ENCODE measurements at places on chromosomes 7 and 10.

DNA sequence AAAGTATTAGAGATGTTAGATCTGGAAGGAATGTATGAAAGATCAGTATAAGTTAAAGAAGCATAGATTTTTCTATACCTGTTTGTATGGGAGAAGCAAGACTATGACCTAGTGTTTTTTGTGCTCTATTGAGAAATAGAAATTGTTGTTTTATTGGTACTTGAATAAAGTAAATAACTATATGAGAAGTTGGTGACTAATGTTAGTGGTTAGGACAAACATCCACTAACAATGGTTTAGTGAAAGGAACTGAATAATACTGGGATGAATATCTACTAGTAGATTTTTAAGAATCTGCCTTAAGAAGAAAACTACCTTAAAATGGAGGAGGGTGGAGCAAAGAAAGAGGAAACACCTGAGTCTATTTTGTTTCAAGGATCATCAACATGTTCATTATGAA is 521.1 kb upstream of the POT1 start:
- DNase-seq, result no peak

DNA sequence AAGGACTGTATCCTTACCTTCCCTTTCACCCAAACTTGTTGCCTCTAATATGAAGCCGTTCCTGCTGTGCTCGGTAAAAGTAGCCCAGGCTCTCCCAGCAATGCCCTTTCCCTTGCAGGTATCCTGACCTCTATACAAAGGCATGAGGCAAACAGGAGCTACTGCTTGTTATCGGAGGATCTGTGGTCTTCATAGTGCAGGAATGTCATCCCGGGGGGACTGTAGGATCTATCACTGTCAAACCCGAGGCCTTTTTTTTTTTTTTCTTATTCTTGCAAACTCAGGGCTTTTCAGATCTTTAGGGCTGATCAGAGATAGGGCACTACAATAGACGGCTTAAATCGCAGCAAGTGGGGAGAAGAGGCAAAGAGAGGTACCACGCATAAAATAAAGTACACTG is 1206.6 kb downstream of the TYW1 start:
- DNase-seq, result no peak

- no peak for DNase-seq
These were observed 67.5 kb downstream of the PARP12 start for GRCh38 chr7:139995017-139995915.

GRCh38 chr7:126656165-126656564 is 596.6 kb downstream of the GRM8 start:
- no peak for DNase-seq

DNA sequence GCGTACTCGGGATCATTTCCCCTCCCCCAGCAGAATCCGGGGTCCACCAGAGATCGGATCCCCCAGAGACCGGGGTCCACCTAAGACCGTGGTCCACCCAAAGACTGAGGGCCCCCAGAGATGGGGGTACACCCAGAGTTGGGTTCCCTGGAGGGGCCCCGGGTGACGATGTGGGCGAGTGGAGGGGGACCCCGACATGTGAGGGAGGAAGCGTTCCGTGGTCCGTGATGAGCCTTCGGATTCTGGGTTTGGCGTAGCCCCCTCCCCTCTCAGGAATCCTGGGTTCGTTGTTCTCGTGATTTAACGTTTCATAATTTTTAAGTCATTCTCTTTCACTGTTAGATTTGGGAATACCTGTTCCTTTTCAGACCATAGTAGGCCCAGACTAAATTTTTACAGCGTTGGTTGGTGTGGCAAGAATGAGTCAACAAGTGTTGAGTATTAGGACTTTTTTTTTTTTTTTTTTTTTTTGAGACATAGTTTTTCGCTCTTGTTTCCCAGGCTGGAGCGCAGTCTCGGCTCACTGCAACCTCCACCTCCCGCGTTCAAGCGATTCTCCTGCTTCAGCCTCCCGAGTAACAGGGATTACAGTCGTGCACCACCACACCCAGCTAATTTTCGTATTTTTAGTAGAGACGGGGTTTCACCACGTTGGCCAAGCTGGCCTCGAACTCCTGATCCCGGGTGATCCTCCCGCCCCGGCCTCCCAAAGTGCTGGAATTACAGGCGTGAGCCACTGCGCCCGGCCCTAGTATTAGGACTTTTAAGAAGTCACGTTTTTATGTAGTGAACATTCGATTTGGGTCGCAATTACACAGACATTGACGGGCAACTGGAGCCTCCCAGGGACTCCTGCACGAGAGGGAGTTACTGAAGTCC is 672 bp downstream of the GTPBP4 start:
- no peak for DNase-seq

DNA sequence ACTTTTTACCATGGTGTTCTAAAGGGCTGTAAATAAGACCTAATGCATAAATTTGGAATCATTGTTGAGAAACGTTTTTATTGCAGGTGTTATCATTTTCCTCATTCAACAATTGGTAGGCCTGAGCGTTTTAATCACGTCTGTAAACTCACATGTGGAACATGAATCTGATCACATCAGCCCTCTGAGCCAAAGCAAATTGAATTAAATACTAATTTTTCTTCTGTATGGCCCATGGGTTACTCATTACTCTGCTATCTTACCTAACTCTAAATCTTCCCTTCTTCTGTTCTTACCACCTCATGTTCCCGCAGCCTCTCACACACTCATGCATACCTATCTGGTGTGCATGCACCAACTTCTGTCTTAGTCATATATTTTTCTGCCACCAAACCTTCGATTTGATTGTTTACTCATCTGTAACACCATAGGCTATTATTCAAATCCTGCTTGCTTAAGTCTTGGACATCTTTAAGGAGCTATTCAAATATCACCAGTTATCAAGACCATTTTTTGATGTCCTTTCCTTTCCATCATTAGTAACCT is 82.3 kb downstream of the NXPH1 start:
- no peak for DNase-seq

DNA sequence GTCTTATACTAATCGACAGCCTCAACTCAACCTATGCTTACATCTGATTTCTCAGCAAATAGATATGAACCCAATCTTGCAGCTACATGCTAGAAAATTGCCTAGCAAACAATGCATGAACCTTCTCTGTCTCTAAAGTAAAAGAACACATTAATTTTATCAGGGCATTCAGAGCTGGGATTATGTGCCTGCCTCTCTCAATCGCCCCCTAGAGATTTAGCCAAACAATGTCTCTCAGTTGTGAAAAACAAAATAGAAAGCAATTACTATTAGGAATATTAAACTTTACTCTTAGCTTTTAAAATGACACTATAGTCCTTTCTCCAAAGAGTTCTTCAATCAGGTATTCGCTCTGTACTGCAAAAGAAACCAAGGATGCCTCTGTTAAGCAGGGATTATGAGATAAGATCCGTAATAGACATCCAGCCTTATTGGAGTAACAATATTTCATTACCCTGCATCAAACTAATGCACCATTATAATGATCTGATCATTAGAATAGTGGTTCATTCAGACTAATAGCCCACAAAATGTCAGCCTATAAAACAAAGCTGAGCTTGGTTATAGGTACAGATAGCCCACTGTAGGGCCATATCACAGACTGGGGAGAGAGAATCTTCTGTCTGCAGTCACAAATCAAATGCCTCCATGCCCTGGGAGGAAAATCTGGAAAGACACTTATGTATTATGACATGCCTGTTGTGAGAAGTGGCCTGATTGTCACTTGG is 736.9 kb downstream of the PARD3 start:
- no peak for DNase-seq

- DNase-seq, result no peak
These were observed 37.3 kb downstream of the ADAM12 start for GRCh38 chr10:126351021-126351420.

DNA sequence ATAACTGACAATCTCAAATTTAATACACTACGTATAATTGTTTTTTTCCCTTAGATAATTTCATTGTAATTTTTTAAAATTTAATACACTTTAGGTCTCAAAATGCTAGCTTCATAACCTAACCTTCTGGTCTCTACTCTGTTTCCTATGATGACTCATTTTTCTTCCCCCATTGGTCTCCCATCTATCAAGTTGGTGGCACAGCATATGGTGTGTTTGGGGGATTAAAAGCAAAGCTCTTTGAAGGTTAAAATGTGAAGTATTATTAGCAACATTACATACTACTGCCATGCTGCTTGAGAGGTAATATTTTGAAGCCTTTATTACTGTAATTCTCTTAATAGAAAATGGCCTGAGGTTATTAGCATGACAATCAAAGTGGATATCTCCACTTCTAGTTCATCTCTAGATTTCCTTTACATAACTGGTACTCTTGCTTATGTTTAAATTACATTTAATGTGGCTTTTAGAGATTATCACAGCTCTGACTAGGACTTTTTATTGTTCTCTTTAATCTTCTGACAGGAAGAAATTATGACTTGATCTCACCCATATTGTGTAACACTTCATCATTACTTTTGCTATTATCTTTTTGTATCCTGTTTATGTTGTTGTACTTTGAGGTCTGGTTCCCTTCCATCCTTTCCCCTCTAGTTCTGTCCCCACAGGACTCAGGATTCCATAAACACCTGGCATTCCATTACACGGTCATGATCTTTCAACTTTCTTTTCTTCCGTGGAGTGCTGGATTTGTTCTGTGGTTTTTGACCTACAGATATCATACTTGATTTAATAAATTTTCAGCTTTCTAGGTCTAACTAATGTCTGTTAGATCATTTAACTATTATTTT is 185.1 kb downstream of the SEMA3D start:
- DNase-seq, result no peak

GRCh38 chr10:4909118-4909517 is 54.1 kb upstream of the AKR1C1 start:
- no peak for DNase-seq

DNA sequence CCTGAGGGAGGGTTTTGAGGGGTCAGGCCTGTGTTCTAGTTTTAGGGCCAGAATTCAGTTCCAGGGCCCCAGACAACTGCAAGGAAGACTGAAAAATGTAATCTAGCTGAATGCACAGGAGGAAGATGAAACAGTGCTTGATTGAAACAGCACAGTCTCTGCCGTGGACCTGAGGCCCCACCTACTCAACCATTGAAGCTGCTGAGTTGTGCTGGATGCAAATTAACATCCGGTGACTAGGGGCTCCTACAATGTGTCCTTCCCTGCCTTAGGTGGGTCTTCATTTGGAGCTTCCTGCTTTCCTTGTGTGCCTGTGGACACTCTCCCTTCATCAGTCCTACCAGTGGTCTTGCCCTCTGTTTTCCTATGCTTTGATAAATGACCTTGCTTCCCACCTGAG is 5.7 kb downstream of the GLRX3 start:
- no peak for DNase-seq

DNA sequence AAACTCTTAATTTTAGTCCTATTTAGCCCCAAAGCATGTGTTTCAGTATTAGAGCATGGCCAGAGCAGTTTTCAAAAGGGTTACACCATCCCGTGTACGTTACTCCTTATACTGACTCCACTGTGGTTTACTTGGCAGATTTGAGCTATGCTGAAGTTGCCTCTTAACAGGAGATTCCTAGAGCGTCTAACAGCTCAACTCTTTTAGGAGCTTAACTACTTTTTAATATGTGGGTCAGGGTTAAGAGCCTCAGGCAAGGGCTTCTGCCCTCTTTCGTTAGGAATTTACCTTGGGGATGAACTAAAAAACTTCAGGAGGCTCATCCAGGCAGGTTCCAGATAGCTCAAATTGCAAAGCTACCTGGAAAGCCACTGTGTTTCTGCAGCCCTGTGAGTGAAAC is 674.8 kb upstream of the C7orf33 start:
- DNase-seq, result no peak

DNA sequence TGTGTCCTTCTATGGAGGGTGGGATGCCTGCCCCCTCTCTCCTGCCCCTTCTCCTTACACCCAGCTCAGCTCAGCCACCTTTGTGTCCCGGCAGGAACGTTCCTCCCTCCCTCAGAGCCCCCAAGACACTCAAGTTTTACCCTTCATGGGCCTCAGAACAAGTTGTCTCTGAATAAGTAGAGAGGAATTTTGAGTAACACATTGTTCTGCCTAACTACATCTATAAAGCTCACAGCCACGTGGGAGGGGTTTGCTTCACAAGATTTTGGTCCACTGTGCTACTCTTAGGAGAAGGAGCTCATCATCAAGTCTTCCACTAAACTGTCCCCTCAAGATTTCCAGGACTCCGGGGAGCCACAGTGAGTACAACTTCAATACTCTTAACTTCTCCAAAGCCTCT is 51.6 kb upstream of the ZNF32 start:
- no peak for DNase-seq

Measured in sciatic nerve (tissue), 2 donors.